ENCODE measurements at places on chromosomes 6 and 20.

DNA sequence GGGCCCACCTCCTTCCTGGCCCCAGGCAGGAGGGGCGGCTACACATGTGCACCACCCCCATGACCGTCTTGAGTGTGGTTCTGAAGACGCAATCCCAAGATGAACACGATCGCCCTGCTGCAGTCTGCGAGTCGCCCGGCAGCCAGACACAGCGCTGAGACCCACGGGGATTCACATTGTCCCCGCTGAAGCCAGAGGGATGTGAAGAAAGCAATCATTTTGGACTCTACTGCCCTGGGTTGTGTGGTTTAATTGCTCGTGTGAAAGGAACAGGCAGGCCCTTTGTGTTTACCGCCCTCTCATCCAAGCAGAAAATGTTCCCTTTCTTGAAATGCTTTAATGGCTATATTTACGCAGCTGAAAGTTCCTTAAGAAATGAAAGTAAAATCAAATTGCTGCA is 279.5 kb downstream of the TAF4 start:
- DNase-seq: no peak

GRCh38 chr20:49868964-49869363 is 46.4 kb downstream of the SPATA2 start:
- DNase-seq: no peak

GRCh38 chr6:157226026-157226625 is 97.2 kb downstream of the TMEM242 start:
- DNase-seq: no peak

- DNase-seq: no peak
These were observed 29.5 kb upstream of the BHLHE23 start for GRCh38 chr20:63036291-63036690.

- no peak for DNase-seq
These were observed 28.7 kb downstream of the COX4I2 start for GRCh38 chr20:31666258-31667042.

DNA sequence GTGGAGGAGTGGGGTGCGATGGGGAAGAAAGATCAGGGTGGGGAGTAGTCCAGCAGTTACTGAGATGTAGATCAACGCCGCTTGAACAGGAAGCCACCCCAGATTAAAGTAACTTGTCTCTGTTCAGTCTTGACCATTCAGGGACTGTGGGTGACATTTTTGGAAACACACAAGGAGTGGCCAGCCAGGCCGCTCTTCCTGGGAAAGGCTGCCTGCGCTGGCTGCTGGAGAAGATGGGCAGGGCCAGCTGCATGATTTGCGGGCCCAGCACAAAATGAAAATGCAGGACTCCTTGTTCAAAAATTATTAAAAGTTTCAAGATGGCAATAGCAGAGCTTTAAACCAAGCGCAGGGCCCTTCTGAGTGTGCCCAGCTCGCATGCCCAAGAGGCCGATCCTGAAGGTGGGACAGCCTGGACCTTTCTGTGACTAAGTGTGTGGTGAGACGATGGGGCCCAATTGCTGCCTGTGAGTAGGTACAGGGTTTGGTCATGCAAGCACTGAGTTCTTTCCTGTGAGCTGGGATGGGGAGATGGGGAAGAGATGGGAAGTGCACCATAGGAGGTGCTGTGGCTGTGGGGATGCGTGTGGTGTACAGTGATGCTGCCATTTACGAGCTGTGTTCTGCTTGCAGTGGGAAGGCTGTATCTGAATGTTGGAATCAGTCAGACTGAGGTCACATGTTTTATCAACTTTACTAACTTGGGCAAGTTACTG is 51.3 kb downstream of the DAAM2 start:
- DNase-seq: no peak

GRCh38 chr20:25148982-25149846 is 46.3 kb upstream of the ENTPD6 start:
- no peak for DNase-seq

DNA sequence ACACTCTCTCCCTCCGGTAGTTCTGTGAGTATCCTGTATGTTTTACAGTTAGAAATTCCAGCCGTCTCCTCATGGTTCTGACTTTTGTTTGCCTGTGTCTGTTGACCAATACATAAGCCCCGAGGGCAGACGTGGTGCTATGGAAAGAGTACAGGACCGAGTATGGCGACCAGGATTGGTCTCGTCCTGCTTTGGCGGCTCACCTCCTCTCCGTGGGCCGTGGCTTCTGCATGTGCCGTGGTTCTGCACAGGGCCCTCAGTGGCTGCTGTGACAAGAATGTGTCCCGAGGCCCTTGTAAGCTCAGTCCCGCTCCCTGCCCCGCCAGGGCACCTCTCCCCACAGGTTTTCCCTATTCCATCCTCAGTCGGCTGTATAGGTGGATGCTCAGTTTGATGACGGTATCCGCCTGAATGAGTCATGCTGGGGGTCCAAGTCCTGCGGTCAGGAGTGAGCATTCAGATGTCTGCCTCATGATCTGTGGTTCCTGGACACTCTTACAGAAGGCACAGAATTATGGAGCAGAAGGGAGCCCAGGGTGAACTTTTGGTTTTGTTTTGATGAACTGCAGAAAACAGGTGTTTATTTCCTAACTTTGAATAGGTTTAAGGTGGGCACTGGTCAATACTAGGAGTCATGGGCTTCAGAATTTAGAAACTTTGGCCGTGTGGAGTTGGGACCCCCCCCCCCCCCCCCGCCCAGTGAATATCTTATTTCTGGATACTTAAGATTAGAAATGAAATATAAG is 1.2 kb downstream of the ARFGAP1 start:
- DNase-seq: no peak

GRCh38 chr6:14664112-14664601 is 546.6 kb downstream of the CD83 start:
- DNase-seq: no peak

GRCh38 chr6:11793277-11793676 is 14.7 kb upstream of the ADTRP start:
- no peak for DNase-seq

DNA sequence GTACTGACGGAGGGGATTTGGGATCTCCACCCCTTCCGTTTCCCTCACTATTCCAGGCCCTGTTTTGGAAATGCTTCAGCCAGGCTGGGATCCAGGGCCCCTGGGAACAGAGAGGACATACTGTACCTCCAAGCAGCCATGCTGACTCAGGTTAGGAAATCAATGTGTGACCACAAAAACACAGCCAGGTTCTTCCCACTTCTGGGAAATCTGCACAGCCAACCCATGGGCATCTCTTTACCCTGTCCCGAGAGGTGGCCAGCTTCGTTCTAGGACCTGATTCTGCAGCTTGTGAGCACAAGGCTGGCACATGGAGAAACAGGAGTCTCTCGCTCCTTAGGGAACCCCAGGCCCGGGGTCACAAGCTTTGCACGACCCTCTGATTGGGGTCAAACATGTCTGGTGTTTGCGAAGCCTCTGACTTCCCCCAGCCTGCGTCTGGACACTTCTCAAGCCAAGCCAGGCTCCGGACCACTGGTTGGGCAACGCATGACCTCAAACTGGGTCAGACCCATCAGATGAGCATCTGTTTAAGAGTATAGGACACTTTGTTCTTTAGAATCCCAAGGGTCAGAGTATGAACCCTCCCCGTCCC is 8.3 kb upstream of the TTPAL start:
- DNase-seq: no peak

GRCh38 chr6:152154559-152155356 is 347.3 kb downstream of the ESR1 start:
- no peak for DNase-seq

GRCh38 chr20:45306431-45306982 is at the start of gene RBPJL:
Gene RBPJL (plus strand): TSS chr20:45306840. CDS start chr20:45306923, 83 bp downstream.
- no peak for DNase-seq

DNA sequence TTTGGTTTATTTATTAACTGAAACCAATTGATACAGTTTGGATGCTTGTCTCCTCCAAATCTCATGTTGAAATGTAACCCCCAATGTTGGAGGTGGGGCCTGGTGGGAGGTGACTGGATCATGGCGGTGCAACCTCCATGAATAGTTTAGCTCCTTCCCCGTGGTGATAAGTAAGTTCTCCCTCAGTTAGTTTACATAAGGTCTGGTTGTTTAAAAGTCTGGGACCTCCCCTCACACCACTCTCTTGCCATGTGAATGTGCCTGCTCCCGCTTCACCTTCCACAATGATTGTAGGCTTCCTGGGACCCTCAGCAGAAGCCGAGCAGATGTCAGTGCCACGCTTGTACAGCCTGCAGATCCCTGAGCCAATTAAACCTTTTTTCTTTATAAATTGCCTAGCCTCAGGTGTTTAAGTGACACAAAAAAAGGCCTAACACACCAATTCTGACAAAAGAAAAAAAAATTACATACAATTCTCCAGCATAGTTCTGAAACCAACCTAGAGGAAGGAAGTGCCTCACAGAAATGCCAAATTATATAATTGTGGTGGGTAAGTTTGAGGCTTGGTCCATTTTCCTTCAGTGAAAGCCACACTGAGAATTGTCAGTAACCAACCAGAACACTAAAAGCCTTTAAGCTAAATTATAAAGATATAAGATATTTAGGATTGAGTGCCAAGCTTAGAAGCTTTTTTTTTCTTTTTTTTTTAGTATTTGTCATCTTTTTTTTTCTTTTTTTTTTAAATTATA is 15.0 kb downstream of the MAP7 start:
- no peak for DNase-seq

DNA sequence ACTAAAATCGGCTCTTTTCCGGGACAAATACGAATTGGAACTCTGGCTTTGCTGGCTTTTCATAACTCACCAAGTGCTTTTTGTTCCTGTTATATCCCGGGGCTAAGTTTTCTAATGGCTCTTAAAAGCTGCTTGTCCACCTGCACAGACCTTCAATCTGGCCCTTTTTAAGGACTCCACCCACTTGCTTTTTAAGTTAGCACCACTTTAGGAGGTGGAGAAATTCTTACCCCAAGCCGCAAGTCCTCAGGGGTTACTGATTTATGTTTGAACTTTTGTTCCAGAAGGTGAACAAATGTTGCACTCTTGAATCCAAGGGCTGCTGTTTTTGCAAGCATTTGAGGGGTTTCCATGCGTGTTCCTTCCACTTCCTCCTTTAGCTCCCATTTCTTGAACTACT is 37.8 kb downstream of the FAM184A start:
- no peak for DNase-seq

DNA sequence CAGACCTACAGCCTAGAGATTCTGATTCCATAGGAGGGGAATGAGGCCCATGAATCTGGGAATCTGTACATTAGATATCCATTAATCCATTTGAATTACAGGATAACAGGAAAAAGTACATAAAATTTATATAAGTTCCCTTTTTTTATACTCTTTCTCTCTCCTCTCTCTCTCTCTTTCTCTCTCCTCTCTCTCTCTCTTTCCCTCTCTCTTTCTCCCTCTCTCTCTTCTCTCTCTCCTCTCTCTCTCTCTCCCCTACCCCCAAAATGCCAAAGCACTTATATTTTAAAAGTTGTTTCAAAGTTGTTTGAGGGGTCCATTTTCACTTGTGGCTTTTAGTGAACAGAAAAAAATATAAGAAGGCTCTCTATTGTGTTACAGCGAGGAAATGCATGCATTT is 15.1 kb downstream of the TSHZ2 start:
- no peak for DNase-seq

DNA sequence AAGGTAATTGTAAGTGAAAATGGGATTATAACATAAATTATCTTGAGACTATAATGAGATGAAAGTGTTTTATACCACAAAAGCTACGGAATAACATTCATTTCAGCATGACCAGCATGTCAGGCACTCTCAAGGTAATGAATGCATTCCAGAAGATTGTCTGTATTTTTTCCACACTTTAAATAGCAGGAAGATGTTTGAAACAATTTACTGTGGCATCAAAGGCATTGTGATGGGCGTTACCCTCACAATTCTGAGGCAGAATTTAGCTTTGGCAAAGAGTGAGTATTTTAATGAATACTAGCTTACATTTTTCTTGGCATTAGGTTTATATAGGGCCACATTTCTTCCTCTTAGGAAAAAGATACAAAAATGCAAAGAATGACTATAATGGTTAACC is 627.2 kb downstream of the BCKDHB start:
- DNase-seq: no peak

DNA sequence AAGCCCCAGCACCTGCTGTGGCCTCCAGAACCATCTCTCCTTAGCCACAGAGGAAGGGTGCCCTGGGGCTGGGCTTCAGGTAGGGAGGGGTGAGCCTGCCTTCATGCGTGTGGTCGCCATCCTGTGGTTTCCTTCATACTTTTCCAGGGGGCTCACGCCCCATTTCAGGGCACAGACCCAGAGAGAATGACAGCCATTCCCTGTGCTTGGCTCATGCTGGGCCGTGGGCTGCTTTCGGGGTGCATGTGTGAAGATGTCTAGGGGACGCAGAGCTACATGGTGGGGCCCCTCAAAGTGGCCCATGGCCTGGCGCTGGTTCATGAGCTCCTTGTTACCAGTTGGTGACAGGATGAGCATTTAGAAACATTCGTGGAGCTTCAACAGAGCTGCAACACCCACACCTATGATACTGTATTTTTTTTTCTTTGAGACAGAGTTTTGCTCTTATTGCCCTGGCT is 190.3 kb upstream of the SLC24A3 start:
- no peak for DNase-seq

DNA sequence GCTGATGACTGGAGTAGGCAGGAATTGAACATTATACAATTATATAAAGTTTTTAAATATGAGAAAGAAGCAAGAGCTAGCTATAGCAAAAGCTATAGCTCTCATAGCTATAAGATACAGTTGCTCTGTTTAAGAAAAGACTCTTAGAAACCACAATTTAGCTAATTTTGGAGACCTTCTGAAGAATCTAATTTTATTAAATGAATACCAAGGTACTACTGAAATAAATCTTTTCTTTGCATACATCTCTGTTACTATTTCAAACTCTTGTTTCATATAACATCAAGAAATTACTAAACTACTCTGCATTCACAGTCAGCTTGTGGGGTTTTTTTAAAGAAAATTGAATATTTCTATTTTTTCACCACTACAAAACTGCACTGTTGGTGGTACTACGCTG is 568.7 kb upstream of the MARCKS start:
- DNase-seq: no peak

GRCh38 chr20:17282501-17282900 is 55.7 kb downstream of the PCSK2 start:
- no peak for DNase-seq

DNA sequence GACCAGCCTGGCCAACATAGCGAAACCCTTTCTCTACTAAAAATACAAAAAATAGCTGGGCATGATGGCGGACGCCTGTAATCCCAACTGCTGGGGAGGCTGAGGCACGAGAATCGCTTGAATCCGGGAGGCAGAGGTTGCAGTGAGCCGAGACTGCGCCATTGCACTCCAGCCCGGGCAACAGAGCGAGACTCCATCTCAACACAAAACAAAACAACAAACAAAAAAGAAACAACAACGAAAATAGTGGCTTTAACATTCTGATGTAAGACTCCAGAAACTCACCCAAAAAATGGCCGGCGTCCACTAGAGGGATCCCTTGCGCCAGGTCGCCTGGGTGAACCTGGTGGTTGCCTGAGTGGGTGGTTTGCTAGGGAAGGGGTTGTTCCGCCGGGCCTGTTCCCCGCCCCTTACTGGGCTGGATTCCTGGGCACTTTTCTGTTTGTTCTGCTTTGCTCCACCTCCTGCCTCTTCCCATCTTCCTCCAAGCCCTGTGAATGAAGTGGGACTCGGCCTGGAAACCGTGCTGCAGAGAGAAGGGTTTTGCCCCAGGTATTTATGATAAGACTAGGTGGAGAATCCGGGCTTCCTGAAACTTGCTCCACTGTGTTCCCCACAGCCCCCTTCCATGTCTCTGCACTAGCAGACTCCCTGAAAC is 1.5 kb downstream of the PABPC1L start:
- DNase-seq: no peak

GRCh38 chr20:51019656-51020592 is 3.0 kb downstream of the KCNG1 start:
- DNase-seq: no peak

GRCh38 chr6:22972771-22973170 is 403.4 kb downstream of the HDGFL1 start:
- no peak for DNase-seq

Data from NCI-H1436 (cell line).